NCI-H1105 (cell line): ENCODE measurements at places on chromosomes 4 and X.
A peak's percentile ranks its signal among the peaks of the same experiment; 100 is the strongest.

DNA sequence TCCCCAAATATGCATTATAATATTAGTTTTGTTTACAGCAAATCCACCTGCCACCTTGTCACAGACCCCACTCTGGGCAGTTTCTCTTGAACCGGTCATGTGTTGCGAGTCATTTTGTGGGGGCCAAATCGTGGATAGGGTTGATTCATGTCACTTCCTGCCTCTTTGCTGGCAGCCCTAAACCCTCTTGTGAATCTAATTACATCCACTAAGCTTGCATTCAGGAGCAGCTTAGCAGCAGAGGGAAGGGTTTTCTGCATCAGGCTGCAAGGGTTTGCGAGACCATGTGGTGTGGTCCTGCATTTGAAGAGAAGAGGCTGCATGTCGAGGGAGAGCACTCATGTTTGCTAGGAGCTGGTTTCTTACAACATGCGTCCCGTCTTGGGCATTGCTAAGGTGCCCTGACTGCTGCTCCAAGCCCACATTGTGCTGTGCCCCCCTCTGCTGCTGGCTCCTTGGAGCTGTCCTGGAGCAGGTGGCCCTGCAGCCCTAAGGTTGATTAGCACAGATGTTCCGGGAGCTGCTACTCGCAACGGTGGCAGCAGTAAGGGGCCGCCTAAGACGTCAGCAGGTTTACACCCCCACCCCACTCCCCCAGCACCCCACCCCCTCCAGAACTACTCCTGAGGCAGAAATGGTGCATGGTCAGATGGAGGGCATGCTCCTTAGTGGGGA, 88.9 kb upstream of the CLDN34 start:
- peak; percentile 66 for DNase-seq

- DNase-seq: no peak
Observed at GRCh38 chr4:169397762-169398161, 127.0 kb upstream of the SH3RF1 start.

GRCh38 chrX:45352611-45353010, 151.9 kb upstream of the DIPK2B start:
- no peak for DNase-seq

DNA sequence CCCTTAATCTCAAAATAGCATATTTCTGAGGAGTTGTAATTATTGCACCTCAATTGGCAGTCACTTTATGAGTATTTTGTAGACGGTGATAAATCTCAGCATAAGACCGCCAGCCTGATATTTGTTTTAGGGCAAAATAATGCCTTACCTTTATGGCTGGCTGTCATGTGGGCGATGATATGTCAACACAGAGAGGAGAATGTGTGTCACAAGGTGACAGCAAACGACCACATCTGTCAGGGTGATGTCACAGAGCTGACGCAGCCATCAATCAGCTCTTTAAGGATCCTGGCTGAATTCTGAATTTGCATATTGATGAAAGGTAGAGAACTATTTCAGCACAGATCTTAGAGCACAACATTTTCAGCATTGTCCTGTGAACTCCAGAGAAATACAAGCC, 209.7 kb downstream of the CEP135 start:
- DNase-seq: no peak

GRCh38 chrX:110001740-110002299, 1.1 kb upstream of the TMEM164 start:
- no peak for DNase-seq
